Naive B cell (primary cell): ENCODE measurements at places on chromosomes 2 and 18. TPM values are rescaled to one million over a fixed set of nuclear protein-coding genes. Genes with fewer than 3 reads are reported as not detected.

The PASK gene
- 8.8 TPM for polyA plus RNA-seq

The GREB1 gene
- not detected for polyA plus RNA-seq

The LIMS1 gene
- polyA plus RNA-seq, result 40.4 TPM

The COLEC11 gene
- not detected for polyA plus RNA-seq

The MRPL44 gene
- polyA plus RNA-seq, result 52.3 TPM

The GALNT5 gene
- polyA plus RNA-seq, result not detected

The ARL5A gene
- polyA plus RNA-seq, result 67.6 TPM

The KIF5C gene
- polyA plus RNA-seq, result 0.50 TPM

The L3MBTL4 gene
- 5.0 TPM for polyA plus RNA-seq

The CNDP1 gene
- not detected for polyA plus RNA-seq

The NPAS2 gene
- not detected for polyA plus RNA-seq

The CHST9 gene
- polyA plus RNA-seq, result not detected

The VWA3B gene
- not detected for polyA plus RNA-seq

The AMER3 gene
- polyA plus RNA-seq, result not detected

The LRRTM1 gene
- not detected for polyA plus RNA-seq

The SNED1 gene
- polyA plus RNA-seq, result 1.2 TPM

The EGR4 gene
- polyA plus RNA-seq, result 0.49 TPM

The MFSD6 gene
- polyA plus RNA-seq, result 16.7 TPM

The GNLY gene
- 20.4 TPM for polyA plus RNA-seq

The FOXI3 gene
- not detected for polyA plus RNA-seq

The OTOF gene
- polyA plus RNA-seq, result not detected

The ITGA6 gene
- 0.46 TPM for polyA plus RNA-seq

The C2orf15 gene
- polyA plus RNA-seq, result 3.4 TPM

The SLC40A1 gene
- 3.5 TPM for polyA plus RNA-seq

The FSHR gene
- not detected for polyA plus RNA-seq

The TDRD15 gene
- not detected for polyA plus RNA-seq

The CPLX4 gene
- not detected for polyA plus RNA-seq

The MAB21L4 gene
- polyA plus RNA-seq, result not detected

The ANKRD62 gene
- polyA plus RNA-seq, result not detected

The MZT2B gene
- polyA plus RNA-seq, result 165 TPM

The LONRF2 gene
- not detected for polyA plus RNA-seq

The RSAD2 gene
- polyA plus RNA-seq, result 8.5 TPM

The PLCD4 gene
- polyA plus RNA-seq, result not detected

The UGT1A5 gene
- not detected for polyA plus RNA-seq

The PTRHD1 gene
- polyA plus RNA-seq, result 41.3 TPM

The TMEM247 gene
- not detected for polyA plus RNA-seq

The CREG2 gene
- polyA plus RNA-seq, result not detected

The KIF1A gene
- polyA plus RNA-seq, result not detected
